T-helper 9 cell (primary cell): ENCODE measurements at places on chromosomes 7 and 10.

DNA sequence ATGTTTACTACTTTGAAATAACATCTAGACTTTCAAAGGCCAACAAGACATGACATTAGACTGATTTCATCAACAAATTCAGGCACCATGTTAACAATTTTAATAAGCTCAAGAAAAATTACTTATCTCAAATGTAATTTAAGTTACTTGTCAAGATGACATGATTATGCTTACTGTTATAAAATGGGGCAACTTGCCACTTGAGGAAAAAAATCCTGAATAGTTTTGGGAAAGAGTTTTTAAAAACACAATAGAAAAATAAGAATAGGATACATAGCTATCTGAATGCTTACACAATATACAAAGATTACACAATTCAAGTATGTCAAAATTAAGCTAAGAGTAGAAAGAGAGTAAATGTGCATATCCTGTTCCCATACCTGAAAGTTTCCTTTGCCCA is 85.4 kb downstream of the RNF32 start:
- no peak for DNase-seq

- no peak for DNase-seq
Observed at GRCh38 chr10:86017841-86018734, 348.5 kb downstream of the GRID1 start.

DNA sequence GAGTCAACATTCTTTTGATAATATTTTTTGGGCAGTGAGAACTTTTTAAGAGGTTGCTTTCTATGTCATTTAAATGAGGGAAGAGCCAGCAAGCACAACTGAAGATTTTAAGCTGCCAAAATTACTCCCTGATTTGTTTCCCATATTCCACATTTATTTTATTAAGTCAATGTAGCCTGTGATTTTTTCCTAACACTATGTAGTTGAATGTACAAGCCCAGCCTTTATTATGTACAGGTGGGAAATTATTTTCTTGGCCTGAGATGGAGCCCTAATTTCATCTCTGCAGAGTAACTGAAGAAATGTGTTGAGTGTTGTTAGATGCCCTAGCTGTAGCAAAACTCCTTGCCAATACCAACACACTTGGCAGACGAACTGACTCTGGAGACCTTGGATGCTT is 83.1 kb upstream of the MINDY3 start:
- no peak for DNase-seq

- DNase-seq = no peak
Observed at GRCh38 chr10:49202266-49202665, 14.1 kb upstream of the TMEM273 start.

- no peak for DNase-seq
Observed at GRCh38 chr7:55570939-55571338, 1.4 kb downstream of the VOPP1 start.

DNA sequence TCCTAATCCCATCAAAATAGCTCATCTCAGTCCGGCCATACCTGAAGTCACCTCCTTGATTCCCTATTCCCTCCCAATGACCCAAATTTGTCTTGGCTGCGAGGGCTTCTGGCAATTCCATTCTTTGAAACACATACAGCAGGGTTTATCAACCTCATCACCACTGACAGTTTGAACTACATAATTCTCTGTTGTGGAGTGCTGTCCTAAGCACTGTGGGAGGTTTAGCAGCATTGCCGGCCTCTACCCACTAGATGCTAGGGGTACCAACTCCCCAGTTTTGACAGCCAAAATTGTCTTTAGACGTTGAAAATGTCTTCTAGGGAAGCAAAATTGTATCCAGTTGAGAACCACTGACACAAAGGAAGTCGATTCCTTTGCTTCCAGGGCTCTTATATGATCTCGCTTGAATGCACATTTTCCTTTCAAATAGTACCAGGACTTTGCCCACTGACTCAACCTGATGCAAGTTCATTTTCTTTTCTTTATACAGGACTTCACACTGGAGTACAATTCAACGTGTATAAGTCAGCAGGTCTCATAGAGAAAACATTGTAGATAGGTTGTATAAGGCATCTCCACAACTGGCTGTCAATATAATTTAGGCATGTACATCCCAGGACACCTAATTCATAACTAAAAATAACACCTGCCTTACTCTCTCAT is 133.3 kb downstream of the STRA8 start:
- DNase-seq = no peak

- no peak for DNase-seq
Observed at GRCh38 chr10:13349463-13350274, 1.6 kb upstream of the SEPHS1 start.

DNA sequence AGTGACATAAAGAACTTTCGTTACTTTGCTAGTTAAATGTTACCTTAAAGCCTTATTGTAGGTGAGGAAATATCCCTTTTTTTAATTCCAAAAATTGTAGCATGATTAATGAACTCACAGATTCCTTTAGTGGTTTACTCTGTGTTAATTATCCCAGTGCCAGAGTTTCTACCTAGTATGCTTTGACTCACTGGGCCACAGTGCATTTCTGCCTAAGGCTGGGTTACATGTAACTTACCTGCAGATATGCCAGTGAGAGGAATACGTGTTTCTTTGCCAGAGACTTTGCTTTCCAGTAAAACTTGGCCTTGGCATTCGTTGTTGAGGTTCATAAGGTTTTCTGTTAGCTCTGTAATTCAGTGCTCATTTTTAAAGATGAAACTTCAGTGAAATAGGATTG is 380.8 kb upstream of the LRGUK start:
- DNase-seq = no peak

DNA sequence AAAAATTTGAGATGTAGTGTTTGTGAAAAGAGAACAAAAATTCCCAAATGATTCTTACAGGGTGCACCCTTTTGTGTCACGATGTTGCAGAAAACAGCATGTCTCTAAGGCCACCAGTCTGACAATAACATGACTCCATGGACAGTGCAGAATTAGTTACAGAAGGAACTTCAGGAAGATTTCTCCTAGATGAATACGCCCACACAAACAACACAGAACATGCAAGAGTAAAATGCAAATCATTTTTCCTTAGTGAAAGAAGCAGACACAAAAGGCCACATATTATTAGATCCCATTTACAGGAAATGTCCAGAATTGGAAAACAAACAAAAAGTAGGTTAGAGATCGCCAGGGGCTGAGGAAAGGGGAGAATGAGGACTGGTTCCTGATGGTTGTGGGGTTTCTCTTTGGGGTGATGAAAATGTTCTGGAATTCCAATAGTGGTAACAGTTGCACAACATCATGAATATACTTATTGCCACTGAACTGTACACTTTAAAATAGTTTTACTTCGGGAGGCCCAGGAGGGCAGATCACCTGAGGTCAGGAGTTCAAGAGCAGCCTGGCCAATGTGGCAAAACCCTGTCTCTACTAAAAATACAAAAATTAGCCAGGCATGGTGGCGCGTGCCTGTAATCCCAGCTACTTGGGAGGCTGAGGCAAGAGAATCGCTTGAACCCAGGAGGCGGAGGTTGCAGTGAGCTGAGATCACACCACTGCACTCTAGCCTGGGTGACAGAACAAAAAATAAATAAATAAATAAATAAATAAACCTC is 10.2 kb downstream of the ZC3HAV1 start:
- no peak for DNase-seq

GRCh38 chr10:122478971-122479370 is 17.6 kb downstream of the HTRA1 start:
- DNase-seq = no peak
